Upper lobe of right lung (tissue), 1 donor: ENCODE measurements at places on chromosomes 4 and X. TPM values are rescaled to one million over a fixed set of nuclear protein-coding genes. Genes with fewer than 3 reads are reported as not detected.

GLRB gene
- total RNA-seq: 6.5 TPM

DNA sequence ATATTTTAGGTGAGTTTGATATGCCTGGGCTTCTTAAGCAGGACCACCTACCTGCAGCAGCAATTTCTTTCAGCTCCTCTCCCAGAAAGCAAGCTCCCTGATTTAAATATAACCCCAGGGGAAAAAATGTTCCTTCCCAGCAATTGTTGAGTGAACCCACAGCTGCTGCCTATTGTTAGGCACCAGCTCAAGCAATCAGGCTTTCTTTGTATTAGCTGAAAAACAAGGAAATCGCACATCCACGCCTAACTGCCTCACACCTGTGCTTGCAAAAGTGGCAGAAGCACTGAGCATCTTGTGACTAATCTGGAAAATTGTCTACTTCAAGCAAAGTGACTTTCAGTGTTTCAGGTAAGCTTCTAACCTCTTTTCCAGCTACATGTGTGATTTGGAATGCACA is 432.2 kb downstream of the SMARCA1 start:
- H3K4me3 ChIP-seq: no peak overlapping the region
- no peak overlapping the region for H3K27ac ChIP-seq
- no peaks in the 10 kb centered on the region for H3K4me1 ChIP-seq
- H3K36me3 ChIP-seq: no peaks in the 10 kb centered on the region
- no peaks in the 10 kb centered on the region for H3K27me3 ChIP-seq

DNA sequence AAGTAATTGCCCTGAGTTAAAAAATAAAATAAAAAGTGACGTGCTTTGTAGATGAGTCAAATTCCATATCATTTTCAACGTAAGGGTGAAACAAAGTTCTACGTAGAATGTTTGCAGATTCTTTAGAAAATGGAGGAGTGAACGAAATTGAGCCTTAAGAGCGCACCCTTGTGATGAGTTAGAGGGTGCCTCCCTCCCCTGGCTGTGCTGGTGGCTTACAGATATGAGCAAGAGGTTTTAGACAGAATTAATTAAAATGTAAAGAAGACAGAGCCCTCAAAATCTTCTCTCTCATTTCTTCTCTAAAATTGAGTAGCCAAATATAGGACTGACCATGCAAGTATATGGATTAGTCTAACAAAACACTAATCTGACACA is 30.2 kb upstream of the LGI2 start:
- no peaks in the 10 kb centered on the region for H3K4me1 ChIP-seq
- H3K27me3 ChIP-seq: no peaks in the 10 kb centered on the region
- no peak overlapping the region for H3K4me3 ChIP-seq

GRCh38 chr4:164203476-164203875 is 550.5 kb upstream of the SMIM31 start:
- H3K4me3 ChIP-seq: no peak overlapping the region
- no peaks in the 10 kb centered on the region for H3K36me3 ChIP-seq
- no peaks in the 10 kb centered on the region for H3K27me3 ChIP-seq
- H3K27ac ChIP-seq: no peak overlapping the region
- no peaks in the 10 kb centered on the region for H3K4me1 ChIP-seq
